ENCODE measurements at places on chromosomes 16 and 17.

- DNase-seq: no peak
Measured at GRCh38 chr17:50189550-50190292, 11.7 kb downstream of the COL1A1 start.

- no peak for DNase-seq
Measured at GRCh38 chr16:89001117-89002027, 24.4 kb upstream of the CBFA2T3 start.

DNA sequence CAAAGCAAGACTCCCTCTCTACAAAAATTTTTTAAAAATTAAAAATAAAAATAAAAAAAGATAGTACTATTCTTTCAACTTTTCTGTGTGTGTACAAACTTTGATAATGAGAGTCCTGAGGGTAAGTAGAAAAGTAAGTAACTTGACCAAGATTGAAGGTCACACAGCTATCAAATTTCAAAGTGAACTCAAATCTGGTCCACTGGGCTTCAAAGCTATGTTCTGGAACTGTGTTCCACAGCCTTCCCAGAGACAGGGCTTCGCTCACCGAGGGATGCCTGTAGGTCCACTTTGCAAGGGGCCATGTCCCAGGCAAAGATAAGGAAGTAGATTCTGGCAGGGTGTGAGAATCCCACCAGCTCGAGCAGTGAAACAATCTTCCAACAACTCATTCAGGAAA lies 56.3 kb upstream of the TNRC6A start:
- DNase-seq: no peak

- no peak for DNase-seq
Measured at GRCh38 chr17:41910701-41911391, 7.9 kb downstream of the ACLY start.

GRCh38 chr17:9513266-9513665 lies 62.4 kb downstream of the STX8 start:
- DNase-seq: no peak

- no peak for DNase-seq
Measured at GRCh38 chr16:46920402-46921068, 36.4 kb downstream of the GPT2 start.

GRCh38 chr16:84919708-84920107 lies 91.6 kb downstream of the ZDHHC7 start:
- DNase-seq: no peak

- DNase-seq: peak; percentile 98
Measured at GRCh38 chr16:75464122-75464918, at the start of gene TMEM170A. Gene TMEM170A (minus strand): TSS chr16:75464689. CDS start chr16:75464600, 89 bp downstream.

DNA sequence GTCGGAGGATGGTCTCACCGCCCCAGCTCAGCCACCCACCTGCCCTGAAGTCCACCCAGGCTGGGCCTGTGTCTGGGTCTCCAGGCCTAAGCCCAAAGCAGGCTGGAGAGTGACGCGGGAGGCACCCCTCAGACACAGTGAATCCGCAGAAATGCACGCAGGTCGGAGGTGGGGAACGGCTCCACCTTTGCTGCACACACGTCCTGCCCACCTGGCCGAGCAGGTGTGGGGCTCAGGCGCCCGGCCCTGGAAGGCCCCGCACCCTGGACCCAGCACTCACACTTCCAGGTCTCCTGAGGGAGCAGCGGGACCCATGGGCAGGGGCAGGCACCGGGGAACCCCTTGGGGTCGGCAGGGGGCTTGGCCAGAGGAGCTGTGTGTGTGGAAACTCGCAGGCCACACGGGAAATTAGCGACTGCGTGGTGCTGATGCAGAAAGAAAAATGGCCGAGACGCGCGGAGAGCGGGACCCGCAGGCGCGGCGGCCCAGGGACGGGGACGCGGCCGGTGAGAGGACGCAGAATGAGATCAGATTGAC lies 10.7 kb downstream of the CYBC1 start:
- no peak for DNase-seq

DNA sequence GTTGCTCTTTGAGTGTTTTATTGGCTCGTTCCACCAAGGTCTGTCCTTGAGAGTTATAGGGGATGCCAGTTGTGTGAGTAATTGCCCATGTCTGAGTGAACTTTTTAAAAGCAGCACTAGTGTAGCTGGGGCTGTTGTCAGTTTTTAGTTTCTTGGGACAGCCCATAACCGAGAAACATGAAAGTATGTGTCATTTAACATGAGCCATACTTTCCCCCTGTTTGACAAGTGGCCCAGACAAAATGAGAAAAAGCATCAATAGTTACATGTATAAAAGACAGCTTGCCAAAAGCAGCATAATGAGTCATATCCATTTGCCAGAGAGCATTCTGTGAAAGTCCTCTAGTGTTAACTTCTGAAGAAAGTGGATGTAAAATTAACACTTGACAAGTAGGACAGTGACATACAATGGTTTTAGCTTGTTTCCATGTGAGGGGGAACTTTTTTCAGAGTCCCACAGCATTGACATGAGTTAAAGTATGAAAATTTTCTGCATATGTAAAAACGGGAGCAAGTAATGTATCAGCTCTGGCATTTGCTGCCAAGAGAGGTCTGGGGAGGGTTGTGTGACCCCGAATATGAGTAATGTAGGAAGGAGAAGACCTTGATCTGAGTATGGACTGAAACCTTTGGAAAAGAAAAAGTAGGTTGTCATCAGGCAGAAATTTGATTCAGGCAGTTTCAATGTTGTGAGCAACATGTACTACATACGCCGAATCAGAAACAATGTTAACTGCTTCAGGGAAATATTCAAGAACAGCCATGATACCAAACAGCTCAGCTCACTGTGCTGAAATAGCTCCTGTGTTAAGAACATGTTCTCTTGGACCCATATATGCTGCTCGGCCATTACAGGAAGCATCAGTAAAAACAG lies 56.8 kb upstream of the ARL4D start:
- DNase-seq: no peak

GRCh38 chr17:40800381-40800780 lies 622 bp upstream of the KRT28 start:
- no peak for DNase-seq

DNA sequence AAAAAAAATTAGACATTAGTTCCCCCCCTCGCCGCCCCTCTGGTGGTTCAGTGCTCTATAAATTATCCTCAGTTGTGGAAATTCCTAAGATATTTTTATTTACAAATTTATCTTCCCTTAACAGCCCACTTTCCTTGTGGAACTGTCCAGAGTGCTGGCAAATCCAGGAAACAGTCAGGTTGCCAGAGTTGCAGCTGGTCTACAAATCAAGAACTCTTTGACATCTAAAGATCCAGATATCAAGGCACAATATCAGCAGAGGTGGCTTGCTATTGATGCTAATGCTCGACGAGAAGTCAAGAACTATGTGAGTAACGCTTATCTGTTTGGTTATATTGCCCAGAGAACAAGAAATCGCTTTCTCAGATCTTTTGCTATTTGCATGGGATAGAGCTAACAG lies 2.9 kb downstream of the KPNB1 start:
- DNase-seq: no peak

DNA sequence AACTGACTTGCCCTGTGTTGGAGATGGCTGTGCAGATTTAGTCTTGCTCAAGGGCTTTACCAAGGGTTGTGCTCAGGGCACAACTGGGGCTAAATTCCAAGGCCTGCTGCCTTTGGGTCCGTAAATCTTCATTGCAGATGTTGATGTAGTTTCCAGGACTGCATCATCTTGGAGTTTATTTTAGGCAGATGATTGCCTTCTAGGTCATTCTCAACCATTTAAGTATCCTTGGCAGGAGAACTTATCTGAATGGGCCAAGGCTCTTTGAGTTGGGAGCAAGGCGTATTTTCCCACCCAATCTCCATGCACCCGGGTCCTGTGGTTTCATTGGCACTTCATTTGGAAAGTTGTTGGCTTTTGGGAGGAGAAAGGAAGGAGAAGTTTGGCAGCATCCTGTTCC lies 200.3 kb downstream of the MSI2 start:
- DNase-seq: no peak

DNA sequence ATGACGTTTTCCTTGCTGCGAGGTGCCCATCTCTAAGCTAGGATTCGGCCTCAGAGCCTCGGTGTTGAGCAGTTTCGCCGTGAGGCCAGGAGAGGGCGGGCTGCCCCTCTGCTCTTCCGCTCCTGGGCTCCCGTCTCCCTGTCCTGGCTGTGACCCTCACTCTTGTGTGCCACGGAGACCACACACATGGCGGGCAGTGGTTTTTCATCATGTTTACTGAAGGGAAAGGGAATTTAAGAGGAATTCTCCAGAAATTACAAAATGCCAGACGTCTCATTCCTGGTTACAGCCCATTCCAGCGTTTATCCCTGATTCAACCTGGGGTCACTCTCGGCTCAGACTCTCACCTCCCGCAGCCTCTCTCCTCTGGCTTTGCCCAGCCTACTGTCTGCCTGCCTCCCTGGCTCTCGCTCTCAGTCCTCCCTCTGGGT lies 96.8 kb upstream of the ELAC2 start:
- DNase-seq: peak; percentile 18

- no peak for DNase-seq
Measured at GRCh38 chr16:57092786-57093411, 516 bp downstream of the CPNE2 start.

GRCh38 chr17:79777120-79777893 lies 641 bp upstream of the CBX2 start:
- peak; percentile 49 for DNase-seq

DNA sequence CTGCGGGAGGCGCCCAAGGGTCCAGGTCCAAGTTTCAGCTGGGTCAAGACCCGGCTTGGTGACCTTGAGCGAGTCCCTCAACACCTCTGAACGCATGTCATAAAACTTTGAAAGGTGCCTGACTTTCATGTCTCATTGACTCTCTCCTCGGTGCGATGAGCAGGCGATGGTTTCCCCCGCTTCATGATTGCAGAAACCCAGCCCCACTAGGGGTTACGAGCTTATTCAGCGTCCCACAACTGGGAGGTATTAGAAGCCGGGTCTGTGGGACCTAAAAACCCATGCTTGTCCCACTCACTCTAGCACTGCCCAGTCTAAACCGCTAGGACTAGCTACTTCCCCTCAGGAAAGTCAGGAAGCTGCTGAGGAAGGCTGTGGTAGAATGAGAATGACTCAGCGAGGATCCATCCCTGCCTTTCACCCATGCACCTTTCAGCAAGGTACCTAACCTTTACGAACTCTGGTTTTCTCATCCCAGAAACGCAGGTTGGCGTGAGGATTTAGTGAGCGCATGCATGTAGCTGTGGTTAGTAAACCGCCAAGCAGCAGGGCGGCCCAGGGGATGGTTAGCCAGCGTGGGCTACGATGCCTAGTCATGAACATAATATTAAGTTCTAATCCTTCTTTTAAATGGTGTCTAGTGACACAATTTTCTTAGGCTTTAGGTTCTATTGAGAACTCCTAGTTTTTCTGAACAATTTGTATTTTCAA lies 26.2 kb upstream of the RFFL start:
- DNase-seq: no peak

GRCh38 chr17:75683583-75683982 lies 16.4 kb downstream of the SAP30BP start:
- no peak for DNase-seq

GRCh38 chr16:27798241-27798640 lies 248.3 kb downstream of the KATNIP start:
- DNase-seq: no peak

DNA sequence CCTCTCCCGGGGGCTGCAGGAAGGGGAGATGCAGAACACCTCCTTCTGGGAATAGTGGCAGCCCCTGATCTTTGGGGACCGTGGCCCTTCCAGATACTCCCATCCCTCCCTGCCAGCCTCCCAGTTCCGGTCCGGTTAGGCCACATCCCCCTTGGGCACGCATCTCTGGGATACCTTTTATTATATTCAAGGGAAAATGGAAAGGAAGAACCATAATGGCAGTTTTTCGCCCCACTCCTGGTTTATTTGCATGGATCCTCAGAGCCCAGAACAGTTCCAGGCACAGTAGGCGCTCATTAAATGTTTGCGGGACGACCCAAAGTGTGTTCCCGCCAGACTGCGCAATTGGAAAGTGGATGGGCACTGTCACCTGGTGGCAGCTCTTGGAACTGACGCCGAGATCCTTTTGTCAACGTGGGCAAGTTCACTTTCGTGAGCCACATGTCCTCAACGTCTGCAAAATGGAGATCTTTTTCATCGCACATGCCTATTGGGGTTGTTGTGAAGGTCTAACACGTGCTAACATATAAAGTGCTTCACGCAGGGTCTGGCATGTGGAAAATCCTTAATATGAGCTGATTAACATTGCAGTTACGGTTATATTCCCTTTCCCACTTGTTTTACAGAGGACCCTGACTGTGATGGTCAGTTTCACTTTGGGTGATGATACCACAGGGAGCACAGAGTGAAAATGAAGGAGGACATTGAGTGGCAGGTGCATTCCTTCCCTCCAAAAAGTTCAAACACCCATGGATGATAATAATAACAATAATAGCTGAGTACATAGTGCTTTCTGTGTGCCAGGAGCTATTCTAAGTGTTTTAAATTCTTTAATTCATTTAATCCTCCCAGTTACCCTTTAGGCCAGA lies 1.7 kb upstream of the GPRC5B start:
- DNase-seq: peak; percentile 85

DNA sequence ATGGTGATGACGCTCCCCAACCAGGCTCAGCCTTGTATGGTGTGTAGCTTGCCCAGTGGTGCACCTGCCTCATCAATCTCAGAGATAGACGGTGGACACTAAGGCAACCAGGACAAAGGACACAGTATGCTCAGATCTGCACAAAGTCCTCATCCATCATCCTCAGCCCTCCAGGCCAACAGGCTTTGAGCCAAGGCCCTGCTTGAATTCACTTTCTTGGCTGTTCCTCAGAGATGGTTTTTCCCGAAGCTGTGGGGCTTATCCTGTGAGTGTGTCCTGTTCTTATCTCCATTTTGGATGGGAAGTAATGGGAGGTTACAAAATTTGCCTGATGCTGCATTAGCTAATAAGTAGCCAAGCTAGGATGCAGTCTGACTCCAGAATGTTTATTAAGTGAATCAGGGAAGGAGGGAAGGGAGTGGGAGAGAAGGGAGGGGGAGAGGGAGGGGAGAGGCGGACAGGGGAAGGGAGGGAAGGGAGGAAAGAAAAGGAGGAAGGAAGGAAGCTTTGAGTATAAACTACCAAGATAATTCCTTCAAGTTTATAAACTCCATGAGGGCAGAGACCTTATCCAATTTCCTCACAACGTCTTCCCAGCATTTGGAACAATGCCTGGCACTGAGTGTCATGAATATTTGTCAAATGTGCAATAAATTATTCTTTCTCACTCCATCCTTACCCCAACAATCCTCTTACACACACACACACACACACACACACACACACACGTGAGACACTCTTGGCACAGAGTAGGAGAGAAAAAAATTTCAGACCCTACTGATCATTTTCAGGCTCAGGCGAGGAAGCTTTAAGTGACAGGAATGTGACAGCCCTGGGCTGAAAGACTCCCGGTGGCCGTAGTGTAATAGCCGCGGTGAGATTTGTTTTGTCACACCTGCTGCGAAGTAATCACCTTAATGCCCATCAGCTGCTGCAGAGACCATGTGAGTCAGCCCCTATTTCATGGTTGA lies 84.3 kb downstream of the BMERB1 start:
- DNase-seq: no peak

DNA sequence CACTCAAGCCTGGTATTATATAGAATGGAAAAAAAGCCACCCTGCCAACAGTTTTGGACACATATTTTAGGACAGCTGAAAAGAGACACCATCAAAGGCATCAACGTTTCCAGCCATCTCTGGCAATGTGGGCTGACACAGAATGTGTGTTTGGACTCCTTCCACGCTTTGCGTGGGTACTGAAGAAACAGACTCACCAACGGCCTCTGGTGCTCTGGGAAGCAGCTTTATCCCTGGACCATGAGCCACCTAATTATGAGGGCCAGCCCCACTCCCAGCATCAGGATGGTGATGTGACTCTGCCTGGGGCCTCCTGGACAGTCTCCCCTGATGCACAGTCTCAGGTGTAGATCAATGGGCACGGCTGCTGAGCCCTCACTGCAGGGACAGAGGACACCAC lies 27.9 kb downstream of the CCDC57 start:
- no peak for DNase-seq

Data from NT2/D1 (cell line).